ENCODE measurements at places on chromosomes 1 and 21.

DNA sequence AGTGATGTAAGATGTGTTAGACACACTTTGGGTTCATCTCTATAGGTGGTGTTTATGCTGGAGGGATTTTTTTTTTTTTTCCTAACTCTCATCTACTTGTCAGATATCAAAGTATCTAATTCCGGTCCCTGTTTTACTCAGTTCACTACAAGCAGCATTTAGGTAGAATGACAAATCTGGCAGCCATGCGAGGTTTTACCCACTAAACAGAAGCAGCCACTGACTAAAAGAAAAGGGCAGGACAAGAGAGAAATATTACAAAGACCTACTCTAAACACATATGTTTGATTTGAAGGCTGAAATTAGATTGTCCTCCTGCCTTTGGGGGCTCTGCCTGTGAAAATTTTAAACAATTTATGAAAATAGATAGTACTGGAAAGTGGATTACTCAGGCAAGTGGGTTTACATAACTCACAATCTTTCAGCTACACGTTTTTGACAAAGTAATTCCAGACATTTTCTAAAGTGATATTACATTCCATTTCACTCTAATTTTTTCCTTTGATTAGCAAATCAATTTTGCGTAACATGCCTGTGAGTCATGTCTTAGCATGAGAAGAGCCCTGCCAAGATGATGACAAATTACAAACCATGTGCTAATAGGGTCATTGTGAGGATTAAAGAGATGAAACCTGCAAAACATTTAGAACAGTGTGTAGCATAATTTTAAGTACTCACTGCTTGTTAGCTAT, 172.6 kb downstream of the PLA2G4A start:
- peak; percentile 70 for DNase-seq

DNA sequence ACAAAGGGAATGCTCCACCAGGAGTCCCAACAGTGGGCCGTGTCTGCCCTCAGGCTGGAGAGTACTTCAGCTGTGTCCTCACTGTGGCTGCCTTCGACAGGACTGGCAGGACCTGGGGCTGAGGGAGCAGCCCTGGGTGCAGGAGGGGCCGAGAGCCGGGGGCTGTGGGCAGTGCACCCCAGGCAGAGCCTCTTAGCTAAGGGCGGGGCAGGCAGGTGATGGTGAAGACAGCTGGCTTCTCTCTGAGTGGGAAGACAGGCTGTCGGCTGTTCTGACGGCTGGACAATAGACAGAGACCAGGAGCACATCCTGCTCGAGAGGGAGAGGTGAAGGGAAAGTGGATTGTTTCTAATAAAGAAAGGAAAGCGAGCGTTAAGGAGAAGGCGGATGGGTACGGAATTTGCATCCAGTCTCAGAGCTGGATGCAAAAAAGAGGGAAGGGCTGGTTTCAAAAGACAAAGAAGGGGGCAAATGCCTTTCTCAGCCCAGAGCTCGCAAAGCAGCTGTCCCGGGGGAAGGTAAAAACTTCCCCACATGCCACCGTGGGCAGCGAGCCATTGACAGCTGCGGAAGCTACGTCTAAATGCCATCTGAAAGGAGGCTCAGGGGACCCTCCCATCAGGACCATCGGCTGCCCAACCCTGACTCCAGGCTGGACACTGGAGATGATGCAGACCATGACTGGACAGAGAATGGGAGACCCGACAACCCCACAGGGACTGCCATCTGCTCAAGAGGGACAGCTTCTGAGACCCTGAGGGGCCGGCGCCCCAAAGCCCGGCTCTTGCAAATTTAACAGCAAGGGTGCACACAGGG, 92.0 kb downstream of the STUM start:
- DNase-seq = no peak

DNA sequence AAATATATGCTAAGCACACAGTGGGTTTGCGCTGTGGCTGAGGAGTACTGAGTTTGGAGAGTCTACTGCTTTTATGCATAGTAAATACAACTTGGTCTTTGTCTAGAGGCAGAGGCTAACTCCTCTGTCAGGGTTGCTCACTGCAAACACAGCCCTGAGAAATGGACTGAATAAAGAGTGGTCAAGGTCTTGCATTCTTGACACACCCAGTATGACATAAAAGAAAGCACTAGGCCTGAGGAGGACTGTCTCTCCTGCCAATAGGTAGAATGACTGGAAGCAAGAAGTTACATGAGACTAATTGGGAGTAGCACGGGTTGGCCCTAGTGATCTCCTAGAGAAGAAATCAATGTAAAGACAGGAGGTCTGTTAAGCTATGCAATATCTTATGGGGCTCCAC, 367.2 kb upstream of the B3GALT2 start:
- no peak for DNase-seq

- no peak for DNase-seq
Measured at GRCh38 chr1:165356876-165357275, 361 bp upstream of the LMX1A start.

DNA sequence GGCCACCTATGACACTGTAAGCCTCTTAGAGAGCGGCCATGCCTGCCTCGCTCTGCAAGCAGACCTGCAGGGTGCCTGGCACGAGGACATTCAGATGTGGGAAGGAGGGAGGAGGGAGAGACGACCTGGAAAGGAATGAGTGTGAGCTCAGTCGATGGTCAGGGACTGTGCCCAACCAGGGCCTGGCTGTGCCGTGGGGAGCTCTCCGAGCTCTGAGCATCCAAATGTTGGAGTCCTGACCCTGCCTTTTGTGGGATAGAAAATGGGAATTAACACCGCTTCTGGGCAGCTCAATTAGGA, 7.3 kb downstream of the CSTB start:
- no peak for DNase-seq

GRCh38 chr1:58011978-58012377, 534.5 kb downstream of the OMA1 start:
- DNase-seq = no peak

DNA sequence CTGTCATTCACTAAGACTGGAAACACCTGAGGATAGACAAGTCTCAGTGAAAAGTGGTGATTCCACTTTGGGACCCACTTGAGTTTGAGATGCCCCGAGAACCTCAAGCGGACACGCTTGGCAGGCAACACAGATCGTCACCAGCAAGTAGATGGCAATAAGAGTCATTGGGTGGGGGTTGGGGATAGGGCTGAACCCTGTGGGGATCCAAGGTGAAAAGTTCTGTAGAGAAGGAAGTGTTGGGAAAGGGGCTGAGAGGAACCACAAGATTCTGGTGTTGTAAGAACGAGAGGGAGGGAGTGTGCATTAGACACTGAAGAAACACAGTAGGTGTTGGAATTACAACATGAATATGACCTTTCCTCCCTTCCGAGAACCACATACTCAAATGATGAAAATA, 45.4 kb upstream of the TDRD10 start:
- no peak for DNase-seq

DNA sequence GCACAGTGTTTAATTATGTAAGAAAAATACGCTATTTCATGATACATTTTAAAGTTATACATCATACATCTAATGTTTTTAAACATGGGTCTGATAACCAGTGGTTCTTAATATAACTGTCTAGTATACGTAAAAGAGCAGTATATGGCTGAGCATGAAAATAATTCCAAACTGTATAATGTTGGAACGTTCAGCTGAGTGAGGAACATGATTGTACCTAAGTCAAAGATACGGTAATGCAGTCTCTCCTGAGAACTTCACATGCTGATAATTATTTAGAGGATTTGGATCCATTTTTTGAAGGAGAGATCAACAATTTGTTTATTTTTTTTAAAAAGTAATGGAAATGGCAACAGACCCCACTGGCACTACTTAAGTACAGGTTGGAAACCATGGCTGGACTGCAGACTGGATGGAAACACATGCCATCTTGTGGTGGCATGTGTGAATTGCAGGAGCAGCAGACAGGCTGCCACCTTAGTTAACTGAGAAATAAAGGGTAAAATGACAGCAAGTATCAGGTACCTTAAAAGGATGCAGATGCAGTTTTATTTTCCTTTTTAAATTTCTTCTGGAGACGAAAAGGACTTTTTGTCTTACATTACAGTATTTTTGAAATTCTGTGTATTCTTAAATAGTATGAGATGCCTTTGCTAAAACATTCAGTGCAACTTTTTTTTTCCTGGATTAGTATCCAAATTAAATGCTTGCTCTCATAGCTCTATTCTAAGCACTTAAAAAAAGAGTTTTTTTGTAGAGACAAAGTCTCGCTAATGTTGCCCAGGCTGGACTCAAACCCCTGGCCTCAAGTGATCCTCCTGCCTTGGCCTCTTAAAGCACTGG, 73.8 kb downstream of the MTR start:
- peak; percentile 80 for DNase-seq

Data from fibroblast of villous mesenchyme (primary cell).